ENCODE measurements at places on chromosomes 2 and 18. TPM values are rescaled to one million over a fixed set of nuclear protein-coding genes. Genes with fewer than 3 reads are reported as not detected.

HOXD11 gene
- total RNA-seq = not detected

SLC9A4 gene
- 0.05 TPM for total RNA-seq

ZNF397 gene
- total RNA-seq = 10.8 TPM

CASP10 gene
- 26.6 TPM for total RNA-seq

HRH4 gene
- total RNA-seq = not detected

POTEJ gene
- total RNA-seq = not detected

NMUR1 gene
- 8.6 TPM for total RNA-seq

CABLES1 gene
- 2.1 TPM for total RNA-seq

SP140L gene
- total RNA-seq = 84.4 TPM

KATNAL2 gene
- 0.79 TPM for total RNA-seq

KLHL41 gene
- not detected for total RNA-seq

LRRC30 gene
- total RNA-seq = not detected

MC2R gene
- not detected for total RNA-seq

MGAT4A gene
- total RNA-seq = 72.0 TPM

DPYSL5 gene
- total RNA-seq = not detected

SEPTIN2 gene
- total RNA-seq = 290 TPM

TLX2 gene
- total RNA-seq = 1.3 TPM

OTOF gene
- 35.1 TPM for total RNA-seq

APCDD1 gene
- not detected for total RNA-seq

RAB11FIP5 gene
- total RNA-seq = 2.9 TPM

ABHD1 gene
- total RNA-seq = 0.21 TPM

Data from activated CD8-positive, alpha-beta memory T cell treated with anti-CD3 and anti-CD28 coated beads, Interleukin-2, amount 10 ng/mL, durations not matched to agents 7 days and 5 days (primary cell).